Nephron progenitor cell (in vitro differentiated cells): ENCODE measurements at places on chromosomes 1 and 21.

DNA sequence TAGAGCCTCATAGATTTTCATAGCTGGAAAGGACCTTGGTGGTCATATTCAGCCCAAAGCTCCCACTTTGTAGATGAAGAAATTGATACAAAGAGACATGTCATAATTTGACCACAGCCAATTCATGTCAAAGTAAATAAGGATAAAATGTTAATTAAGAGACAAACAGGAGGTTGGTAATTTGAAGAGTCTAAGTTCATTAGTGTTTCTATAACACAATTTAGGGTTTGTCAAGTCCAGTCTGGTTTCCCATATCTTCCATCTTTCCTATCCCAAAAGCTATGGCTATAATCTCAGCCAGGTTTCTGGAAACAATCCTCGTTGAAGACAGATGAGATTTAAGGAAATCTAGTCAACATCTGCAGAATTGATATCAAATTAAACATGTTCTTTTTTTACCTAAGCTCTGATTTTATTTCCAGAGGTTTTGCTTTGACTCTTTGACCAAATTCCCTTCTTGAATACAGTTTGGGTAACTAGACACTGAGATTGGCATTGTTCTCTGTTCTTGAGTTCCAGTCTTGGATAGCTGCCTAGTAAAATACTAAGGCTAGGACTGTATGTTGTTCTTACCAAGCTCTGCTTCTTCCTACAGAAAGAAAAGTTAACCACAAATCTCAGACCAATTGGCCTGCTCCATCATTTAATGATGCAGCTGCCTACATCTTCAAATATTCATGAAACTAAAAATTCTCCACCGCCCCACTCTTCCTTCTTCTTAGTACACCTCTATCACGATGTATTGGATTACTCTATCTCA, 62.0 kb downstream of the SLC44A5 start:
- no peak for DNase-seq

GRCh38 chr1:160538985-160539651, 16.1 kb upstream of the SLAMF6 start:
- no peak for DNase-seq

- DNase-seq: no peak
Observed at GRCh38 chr1:182149411-182149965, 88.0 kb upstream of the ZNF648 start.

- DNase-seq: peak; percentile 5
Observed at GRCh38 chr21:25568246-25568645, 39.0 kb downstream of the MRPL39 start.
